Muscle of back (tissue), 13 donors: ENCODE measurements at places on chromosomes 2 and 18. TPM values are rescaled to one million over a fixed set of nuclear protein-coding genes. Genes with fewer than 3 reads are reported as not detected.

DNA sequence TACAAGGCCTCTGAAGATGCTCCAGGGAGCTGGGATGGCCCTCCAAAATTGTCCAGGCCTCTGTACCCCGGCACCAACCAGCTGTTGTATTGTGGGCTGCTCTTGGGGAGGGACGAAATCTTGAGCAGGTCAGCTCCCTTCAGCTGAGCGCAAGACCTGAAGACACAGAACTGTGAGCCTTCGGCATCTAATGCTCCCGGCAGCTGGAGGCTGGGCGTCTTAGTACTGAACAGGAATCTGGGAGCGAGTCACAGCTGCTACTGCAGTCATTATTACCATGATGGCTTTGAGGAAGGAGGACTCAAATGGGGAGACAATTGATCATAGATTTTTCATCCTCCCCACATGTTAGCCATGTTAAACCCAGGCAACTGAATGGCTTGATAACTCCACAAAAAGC, 83.0 kb upstream of the LTBP1 start:
- no peak for DNase-seq

GRCh38 chr2:12490641-12491040, 226.1 kb upstream of the TRIB2 start:
- DNase-seq = no peak

Gene SCN2A
- polyA plus RNA-seq = 0.18 TPM

GRCh38 chr18:9746958-9747357, 38.9 kb downstream of the RAB31 start:
- DNase-seq = no peak

GRCh38 chr2:3468296-3468988, 50.9 kb downstream of the ADI1 start:
- no peak for DNase-seq

DNA sequence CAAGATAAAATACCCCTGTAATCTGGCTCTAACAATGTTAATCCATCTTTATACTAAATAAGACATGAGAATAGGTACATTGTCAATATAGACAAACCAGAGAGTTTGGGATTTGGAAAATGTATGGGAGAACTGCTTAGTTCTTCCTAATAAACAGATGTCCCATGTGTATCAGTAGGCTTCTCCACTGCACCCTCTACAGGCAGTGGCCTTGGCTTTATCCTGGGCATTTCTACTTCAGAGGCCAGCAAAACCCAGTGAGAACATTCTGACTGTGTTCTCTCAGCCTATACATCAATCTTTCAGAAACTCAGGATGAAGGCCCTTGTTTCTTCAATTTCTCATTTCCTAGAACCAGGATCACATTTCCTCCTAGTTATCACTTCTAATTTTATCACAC, 1167.5 kb upstream of the ACVR2A start:
- no peak for DNase-seq

DNA sequence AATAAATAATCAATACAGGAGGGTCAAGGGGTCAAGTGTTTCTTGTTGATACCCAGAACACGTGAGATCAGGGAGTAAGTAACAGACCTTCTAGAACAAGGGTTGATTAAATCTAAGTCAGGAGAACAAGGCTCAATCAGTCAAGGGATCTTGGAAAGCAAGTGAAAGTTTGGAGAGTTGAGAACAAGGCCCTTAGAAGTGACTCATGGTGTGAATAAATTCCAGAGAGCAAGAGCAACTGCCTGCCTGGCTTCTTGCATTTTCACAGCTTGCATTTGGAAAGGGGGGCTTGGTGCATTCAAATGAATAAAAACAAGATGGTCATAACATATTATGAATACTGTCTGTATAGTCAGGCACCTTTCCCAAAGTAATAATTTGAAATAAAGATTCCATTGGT, 256.1 kb downstream of the DPP10 start:
- DNase-seq = no peak

Gene TGFA
- 0.95 TPM for polyA plus RNA-seq

DNA sequence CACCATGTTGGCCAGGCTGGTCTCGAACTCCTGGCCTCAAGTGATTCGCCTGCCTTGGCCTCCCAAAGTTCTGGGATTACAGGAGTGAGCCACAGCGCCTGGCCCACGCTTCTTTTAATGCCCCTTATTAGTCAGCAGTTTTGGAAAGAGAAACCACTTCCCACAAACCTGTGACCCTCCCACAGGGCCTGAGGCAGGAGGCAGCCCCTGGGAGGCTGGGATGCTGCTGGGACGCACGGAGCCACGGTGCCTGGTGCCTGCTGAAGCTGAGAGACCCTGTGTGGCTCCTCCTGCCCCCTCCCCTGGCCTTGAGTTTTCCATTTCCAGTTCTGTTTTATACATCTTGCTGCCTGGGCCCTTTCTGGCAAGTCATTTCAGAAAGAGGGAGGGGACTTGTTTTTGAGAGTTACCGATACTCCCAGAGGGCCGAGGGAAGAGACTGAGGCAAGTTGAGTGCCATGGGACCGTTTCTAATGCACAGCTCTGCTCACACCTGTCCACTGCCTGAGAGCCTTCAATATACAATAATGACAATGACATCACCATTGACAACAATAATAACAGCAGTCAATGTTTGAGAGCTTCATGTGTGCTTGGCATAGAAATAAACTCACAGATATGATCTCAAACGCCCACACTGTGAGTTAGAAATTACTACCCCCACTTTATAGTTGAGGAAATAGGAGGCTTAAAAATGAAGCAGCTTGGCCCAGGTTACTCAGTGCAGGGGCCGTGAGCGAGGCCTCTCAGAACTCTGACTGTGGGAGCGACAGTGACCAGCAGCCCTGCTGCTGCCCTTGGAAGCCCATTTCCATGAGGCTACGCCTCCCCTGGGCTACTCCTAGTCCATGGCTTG, 78.1 kb upstream of the YWHAQ start:
- DNase-seq = no peak

DNA sequence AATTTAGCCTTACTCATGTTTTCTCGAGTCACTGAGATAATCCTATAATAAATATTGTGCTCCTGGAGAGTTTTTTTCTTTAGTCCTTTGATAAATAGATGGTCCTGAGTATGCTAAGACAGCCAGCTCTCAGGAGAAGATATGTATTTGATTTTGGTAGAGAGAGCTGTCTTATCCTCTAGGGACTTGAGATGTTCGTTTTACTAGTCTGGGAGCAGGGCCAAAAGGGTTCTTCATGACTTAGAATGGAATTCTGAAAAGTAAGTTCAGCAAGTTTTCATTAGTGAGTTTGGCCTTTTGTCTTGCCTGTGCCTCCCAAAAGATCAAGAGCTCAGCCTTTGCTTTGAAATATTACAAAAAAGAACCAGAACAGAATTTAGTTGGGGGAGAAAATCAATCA, 246.7 kb downstream of the BABAM2 start:
- peak; percentile 92 for DNase-seq

DNA sequence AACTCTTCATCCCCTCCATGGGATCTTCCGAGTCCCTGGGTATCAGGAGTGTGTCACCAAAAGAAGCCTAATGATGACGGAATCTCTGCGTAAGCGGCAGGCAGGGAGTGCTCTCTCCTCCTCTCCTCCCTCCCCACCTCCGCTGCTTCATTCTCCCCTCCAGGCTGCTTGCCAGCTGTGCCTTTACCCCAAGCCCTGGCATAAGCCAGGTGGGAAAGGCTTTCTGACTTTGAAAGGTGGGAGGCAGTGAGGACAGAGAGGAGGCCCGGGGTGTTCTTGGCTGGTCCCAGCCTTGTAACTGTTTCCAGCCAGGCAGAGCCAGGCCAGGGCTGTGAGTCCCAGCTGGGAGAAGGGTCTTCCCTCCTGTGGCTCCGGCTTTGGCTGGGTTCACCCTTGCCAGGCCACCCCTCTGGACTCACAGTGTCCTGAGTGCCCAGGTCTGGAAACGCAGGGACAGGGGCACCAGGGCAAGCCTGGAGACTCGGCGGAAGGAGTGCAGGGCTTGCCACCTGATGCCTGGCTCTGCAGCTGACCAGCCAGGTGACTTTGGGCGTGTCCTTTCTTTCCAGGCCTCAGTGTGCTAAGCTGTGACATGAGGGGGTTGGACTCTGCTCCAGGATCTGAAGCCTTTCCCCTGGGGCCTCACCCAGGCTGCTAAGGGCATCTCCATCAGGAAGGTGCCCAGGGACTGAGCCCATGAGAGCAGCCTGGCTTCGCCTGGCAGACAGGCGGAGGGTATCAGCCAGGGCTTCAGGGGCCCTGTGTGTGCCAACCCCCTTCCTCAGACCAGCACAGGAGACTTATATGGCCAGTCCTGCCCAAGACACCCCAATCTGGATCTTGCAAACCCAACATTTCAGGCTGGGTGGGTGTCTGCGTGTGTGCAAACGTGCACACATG, 32.7 kb upstream of the HPCAL1 start:
- no peak for DNase-seq

Gene G6PC2
- not detected for polyA plus RNA-seq

DNA sequence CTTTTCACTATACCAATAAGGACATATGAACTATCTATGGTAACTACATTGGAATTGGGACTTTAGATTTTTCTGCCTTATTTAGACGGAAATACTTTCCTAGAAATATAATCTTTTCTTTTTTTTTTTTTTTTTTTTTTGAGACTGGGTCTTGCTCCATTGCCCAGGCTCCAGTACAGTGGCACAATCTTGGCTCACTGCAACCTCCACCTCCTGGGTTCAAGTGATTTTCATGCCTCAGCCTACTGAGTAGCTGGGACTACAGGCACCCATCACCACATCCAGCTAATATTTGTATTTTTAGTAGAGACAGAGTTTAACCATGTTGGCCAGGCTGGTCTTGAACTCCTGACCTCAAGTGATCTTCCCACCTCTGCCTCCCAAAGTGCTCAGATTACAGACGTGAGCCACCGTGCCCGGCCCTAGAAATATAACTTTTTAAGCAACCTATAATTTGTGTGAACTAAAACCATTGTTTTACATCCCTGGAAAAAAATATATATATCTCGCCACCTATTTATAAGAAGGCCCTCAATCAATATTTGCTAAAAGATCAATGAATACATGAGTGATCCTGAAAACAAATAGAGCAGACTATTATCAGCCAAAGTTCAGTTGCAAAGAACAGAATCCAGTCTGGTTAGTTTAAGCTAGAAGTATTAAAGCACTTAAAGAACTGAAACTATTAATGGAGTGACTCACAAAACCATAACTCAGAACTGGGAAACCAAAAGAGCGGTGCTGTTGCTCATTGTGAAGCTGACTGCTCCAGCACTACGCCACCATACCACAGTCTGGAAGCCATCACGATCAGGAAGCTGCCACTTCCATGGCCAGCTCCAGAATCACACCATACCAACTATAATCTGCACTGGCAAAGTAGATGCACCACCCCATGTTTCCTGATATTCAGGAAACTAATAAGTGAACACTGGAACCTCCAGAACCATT, 8.4 kb upstream of the HNRNPLL start:
- no peak for DNase-seq

DNA sequence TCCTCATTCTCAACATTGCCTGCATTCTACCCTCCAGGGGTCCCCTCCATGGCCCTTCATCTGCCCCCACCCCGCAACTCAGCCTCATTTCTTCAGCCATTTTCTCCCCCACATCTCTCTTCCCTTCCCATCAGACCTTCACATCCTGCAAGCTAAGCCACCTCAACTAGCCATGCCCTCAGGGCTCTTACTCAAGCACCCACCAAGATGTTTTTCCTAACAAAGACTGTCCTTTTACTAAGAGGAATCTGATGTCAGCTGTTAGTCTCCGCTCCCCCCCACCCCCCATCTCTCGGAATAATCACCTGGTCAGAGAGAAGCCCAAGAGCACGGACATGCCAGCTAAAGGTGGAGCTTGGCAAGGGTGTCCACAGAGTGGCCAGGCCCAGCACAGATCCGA, 4.7 kb upstream of the CAPN10 start:
- no peak for DNase-seq

DNA sequence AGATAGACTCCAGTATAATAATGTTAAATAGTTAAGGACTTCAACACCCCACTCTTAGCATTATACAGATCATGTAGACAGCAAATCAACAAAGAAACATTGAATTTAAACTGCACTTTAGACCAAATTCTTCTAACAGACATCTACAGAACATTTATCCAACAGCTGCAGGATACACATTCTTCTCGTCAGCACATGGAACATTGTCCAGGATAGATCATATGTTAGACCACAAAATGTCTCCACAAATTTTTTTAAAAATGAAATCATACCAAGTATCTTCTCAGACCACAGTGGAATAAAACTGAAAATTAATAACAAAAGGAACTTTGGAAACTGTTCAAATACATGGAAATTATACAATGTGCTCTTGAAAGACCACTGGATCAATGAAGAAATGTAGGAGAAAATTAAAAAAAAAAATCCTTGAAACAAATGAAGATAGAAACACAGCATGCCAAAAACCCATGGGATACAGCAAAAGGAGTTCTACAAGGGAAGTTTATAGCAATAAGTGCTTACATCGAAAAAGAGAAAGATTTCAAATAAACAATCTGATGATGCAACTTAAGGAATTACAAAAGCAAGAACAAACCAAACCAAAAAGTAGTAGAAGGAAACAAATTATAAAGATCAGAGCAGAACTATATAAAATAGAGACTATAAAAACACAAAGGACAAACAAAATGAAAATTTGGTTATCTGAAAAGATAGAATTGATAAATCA, 12.3 kb upstream of the SPP2 start:
- DNase-seq = peak; percentile 22

DNA sequence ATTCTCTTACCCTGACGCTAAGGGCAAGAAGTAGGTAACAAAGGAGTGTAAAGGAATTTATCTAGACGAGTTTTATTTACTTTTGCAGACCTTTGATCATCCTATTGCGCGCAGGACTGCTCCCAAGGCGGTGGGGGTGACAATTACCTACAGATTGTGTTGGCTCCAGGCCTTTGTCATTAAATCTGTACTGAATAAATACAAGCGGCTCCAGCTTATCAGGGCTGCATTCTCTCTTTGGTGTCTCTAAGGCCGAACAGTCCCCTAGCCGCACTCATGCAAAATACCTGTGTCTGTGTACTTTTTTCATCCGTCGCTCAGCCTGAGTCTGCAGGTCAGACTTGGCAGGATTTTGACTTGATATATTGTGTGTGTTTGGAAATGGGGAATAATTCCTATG, 57.9 kb upstream of the DYSF start:
- no peak for DNase-seq

DNA sequence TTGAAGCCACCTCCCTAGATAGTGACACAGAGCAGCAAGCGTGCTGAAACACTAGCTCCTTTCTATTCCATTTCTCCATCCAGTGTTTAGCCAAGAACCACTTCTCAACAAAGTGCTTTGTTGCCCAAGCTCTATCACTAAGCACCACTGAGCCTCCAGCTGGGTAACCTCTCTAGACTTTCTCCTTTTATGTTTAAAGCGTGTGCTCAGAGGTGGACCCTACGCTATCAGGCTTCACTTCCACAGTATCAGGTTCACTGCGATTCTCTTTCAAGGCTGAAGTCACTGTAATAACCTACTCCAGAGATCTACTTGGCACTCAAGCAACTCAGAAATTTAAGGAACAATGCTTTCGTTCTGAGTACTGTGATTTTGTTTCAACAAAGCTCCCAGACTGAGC, 197.9 kb downstream of the LNPK start:
- DNase-seq = peak; percentile 22

Gene SERPINB10
- 0.37 TPM for polyA plus RNA-seq

GRCh38 chr18:43563780-43564179, 286.5 kb upstream of the SYT4 start:
- no peak for DNase-seq

Gene CXCR1
- polyA plus RNA-seq = not detected
